ENCODE measurements at places on chromosomes 2 and 18. TPM values are rescaled to one million over a fixed set of nuclear protein-coding genes. Genes with fewer than 3 reads are reported as not detected.

The MAB21L4 gene
- 3.3 TPM for total RNA-seq

The LAMA1 gene
- 20.8 TPM for total RNA-seq

GRCh38 chr2:26652361-26653041 is 11.3 kb upstream of the CIB4 start:
- DNase-seq: no peak

- no peak for DNase-seq
Measured at GRCh38 chr2:102940684-102941083, 178.9 kb downstream of the TMEM182 start.

- no peak for DNase-seq
Measured at GRCh38 chr2:86417961-86418360, 23.2 kb upstream of the KDM3A start.

GRCh38 chr18:8630546-8630945 is 21.3 kb downstream of the RAB12 start:
- DNase-seq: no peak

DNA sequence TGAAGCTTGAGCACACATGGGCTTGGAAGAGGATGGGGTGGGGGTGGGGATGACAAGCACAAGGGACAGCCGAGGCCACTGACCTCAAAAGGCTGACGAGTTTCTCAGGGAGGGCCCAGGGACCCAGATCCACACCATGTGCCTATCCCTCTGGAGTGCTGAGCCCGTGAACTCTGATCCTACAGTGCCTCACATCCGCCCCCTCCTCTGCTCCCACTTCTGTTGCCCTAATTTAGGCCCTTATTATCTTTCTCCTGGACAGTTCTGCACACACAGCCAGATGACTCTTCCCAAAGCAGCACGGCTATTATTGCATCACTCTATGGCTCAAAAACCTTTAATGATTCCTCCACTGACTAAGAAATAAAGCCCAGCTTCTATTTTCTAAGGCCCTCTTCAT is 24.8 kb downstream of the CYRIA start:
- no peak for DNase-seq
